ENCODE measurements at places on chromosomes 12 and 14. TPM values are rescaled to one million over a fixed set of nuclear protein-coding genes. Genes with fewer than 3 reads are reported as not detected.

DNA sequence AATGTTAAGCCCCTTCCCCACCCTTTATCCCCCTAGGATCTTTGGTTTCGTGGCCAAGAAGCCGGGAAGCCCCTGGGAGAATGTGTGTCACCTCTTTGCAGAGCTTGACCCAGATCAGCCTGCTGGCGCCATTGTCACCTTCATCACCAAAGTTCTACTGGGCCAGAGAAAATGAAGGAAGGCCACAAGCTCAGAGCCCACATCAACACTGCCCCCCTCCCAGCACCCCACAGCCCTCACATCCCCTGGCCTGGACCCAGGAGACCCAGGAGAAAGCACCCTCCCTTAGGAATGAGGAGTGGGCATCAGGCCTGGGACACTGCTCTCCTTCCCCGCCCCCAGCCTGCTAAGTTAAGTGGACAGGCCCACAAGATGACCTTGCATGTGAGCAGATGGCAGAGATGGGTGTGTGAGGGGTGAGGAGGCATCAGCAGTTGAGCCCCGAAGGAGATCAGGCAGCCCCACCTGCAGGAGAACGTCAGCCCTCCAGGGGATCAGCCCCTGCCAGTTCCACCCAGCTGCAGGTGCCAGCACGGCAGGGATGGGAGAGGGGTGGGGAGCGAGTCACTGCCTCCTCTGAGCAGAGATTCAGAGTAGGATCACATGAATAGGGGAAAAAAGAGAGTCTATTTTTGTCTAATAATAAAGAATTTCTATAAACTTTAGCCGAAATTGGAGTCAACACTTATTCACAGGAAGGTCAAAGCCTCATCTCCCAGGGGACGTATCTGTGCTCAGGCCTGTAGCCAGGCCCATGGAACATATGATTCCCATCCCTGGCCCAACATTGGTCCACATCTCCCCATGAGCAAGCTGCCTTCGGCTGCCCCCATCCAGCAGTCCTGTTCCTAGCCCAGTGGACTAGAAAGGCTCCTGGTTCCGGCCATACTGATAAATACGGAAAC is 14.1 kb downstream of the TNS2 start:
- peak; percentile 93 for DNase-seq

DNA sequence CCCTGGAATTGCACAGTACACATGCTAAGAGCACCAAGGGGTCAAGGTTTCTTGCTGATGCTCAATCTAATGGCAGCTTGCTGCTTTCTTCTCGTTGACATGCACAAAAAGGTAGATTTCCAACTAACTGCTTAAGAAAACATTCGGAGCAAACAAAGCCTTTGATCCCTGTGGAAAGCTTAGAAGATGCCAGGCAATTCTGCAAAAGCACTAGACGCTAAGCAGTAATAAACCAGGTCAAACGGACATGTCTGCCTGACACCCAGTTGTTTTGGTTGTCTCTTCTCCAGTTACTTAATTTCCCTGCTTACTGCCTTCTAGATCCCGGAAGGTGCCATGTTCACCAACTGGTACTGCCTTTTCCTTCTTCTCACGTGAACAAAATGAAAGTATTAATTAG is 100.5 kb upstream of the TMCC3 start:
- DNase-seq: no peak

DNA sequence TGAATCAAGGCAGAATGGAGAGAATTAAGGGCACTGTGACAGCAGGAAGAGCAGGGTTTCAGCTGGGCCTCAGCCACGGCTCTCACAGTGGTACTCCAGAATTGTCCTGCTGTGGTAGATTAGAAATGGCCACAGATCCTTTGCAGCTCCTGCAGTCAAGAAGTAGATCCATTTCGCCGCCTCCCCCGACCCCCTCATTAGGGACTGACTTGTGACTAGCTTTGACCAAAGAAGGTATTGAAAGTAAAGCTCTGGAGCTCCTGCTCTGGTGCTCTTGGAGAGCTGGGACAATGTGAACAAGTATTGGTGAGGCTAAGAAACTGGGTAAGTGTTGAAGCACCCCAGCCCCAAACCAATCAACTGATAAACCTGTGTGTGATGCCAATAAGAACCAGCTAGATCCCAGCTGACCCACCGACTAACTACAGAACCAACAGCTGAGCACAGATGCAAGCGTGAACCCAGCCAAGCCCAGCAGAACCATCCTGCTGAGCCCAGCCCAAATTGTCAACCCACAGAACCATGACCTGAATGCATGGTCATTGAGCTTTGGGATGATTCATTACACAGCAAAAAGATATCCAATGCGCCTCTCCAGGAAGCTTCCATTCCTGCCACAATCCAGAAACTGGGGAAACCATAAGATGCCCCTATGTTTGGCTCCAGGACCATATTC is 50.7 kb downstream of the JAG2 start:
- DNase-seq: peak; percentile 34

GRCh38 chr14:71208702-71209357 is 301.6 kb downstream of the PCNX1 start:
- DNase-seq: no peak

DNA sequence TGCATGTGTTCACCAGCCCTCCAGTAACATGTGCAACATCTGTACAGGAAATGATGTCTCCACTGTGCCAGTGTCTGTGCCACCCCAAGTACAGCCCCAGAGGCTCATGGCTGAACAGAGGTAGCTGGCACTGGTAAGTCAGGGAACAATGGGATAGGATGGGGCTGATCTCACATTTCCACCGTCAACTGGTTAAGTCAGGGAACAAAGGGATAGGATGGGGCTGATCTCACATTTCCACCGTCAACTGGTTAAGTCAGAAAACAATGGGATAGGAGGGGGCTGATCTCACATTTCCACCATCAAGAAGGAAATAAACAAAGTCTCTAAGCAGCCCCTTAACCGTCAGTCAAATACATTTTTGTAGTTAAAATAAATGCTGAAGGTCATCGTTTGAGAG is 246.6 kb downstream of the TMEM132D start:
- no peak for DNase-seq

GRCh38 chr14:84937449-84937848 is 592.5 kb upstream of the FLRT2 start:
- DNase-seq: no peak

DNA sequence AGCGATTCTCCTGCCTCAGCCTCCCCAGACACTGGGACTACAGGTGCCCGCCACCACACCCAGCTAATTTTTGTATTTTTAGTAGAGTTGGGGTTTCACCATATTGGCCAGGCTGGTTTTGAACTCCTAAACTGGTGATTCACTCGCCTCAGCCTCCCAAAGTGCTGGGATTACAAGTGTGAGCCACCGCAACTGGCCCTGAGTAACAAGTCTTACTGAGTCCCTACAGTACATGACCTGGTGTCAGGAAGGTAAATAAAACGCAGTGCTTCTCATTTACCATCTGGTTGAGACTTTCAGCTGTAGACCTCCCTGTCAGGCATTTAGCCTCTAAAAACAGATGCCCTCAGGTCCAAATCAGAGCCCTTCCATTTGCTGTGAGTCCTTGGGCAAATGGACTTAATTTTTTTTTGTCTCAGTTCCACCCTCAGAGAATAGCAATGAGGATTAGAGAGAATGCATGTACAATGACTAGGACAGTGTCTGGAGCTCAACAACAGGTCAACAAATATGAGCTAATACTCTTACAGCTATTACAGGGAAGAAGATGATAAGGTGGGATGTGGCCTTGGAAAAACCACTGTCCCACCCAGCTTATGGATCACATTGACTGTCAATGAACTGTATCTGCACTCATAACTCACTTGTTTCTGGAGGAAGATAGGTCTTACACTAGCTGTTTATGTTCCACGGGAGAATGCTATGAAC is 70.5 kb downstream of the PHLDA1 start:
- no peak for DNase-seq

DNA sequence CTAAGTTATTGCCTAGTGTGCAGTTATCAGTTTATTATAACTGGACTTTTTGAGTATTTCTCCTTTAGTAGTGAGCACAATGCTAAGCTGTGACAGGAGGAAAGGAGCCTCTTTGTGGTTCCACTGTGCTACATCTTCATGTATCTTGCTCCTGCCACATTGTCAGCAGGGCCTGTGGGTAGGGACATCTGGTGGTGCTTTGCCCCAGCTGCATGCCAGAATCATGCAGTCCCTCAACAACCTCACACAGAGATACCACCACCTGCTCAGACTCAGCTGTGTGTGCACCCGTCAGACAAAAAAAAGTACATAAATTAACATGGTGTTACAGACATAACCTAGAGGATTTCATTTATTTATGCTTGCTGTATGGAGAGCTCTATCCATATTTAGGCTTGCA is 51.1 kb downstream of the MIS18BP1 start:
- DNase-seq: no peak

- DNase-seq: no peak
Measured at GRCh38 chr14:75220156-75220555, 43.7 kb upstream of the TMED10 start.

DNA sequence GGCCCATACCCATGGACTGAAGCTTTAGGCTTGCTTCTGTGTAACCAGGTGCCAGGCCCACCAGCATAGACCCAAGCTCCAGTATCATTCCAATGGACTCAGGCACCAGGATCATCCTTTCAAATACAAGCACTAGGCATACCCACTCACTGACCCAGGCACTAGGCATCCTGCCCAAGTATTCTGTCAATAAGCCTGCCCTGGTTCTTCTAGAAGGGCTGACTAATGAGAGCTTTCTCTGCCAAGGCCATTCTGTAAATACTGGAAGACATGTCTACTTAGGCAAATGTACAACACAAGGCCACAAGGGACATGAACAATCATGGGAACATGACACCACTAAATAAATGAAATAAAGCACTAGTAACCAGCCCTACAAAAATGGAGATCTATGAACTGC is 352.2 kb downstream of the FSCB start:
- DNase-seq: no peak

DNA sequence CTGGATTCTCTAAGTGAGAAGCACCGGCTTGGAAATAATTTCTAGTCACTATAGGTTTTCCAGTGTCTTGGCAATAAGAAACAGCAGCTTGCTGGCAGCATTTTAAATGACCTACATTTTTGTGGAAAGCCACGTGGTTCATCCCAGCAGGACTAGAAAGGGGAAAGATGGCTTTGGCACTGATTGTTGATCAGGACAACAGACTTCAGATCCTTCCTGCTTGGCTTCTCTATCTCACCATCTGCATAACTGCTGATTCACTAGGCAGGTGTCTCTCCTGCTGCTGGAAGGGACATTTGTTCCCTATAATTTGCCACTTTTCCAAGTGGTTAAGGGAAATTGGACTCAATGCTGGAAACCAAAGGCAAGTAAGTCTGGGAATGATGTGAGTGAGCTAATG is 131.0 kb downstream of the TTC8 start:
- no peak for DNase-seq

GRCh38 chr14:90608929-90609341 is 207.3 kb downstream of the TTC7B start:
- no peak for DNase-seq

GALC gene
- 31.7 TPM for total RNA-seq

ACVR1B gene
- total RNA-seq: 18.7 TPM

ZNF385A gene
- total RNA-seq: 53.2 TPM

NGB gene
- total RNA-seq: not detected

CCDC38 gene
- not detected for total RNA-seq

NGDN gene
- 7.8 TPM for total RNA-seq

SMCO2 gene
- not detected for total RNA-seq

DDX11 gene
- total RNA-seq: 27.9 TPM

EPYC gene
- not detected for total RNA-seq
